ENCODE measurements at places on chromosomes 16 and 17. TPM values are rescaled to one million over a fixed set of nuclear protein-coding genes. Genes with fewer than 3 reads are reported as not detected.

DNA sequence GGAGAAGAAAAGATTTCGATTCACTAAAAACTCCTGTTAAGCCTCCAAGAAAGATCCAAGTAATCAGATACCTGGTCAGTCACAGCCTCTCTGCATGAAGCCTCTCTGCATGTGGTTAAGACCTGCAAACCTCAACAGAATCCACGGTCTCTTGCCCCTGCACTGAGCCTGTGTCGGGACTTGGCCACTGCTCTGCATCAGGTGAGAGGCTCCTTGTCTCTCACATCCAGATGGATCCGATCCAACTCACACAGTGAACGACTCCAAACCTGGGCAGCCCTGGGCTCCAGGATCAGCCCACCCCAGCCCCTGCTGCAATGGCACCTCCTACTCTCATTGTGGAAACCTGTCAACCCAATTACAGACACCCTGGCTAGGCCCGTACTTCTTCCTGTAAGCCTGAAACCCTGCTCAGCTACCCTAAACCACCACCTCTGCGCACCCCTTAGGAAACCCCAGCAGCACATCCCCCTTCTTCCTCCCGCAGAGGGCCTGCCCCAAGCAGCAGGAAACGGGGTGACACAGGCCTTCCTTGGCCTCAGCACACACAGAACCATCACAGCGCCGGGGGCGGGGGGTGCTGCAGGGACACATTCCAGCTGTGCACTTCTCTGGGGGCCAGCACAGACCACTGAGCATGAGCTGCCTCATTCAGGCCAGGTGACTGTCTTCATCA lies 129.5 kb downstream of the ANKRD11 start:
- peak; percentile 58 for DNase-seq

DNA sequence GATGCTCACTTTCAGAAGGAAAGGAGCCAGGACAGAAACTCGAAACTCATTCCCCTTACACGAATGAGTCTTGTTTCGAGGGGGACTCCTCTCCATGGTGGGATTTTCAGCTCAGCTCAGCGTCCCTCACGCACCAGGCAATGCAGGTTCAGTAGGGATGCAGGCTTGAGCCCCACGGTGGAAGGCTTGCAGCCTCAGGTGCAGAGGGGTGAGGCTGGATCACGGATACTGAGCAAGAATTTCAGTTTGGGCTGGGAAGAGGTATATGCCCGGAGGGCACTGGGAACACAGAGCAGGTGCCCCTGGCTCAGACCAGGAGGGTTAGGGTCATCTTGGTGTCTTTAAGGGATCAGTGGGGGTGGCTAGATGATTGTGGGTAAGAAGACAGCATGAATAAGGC lies 344.9 kb upstream of the TNRC6C start:
- no peak for DNase-seq

GRCh38 chr16:60041671-60042070 lies 1307.6 kb upstream of the GOT2 start:
- DNase-seq, result no peak

DNA sequence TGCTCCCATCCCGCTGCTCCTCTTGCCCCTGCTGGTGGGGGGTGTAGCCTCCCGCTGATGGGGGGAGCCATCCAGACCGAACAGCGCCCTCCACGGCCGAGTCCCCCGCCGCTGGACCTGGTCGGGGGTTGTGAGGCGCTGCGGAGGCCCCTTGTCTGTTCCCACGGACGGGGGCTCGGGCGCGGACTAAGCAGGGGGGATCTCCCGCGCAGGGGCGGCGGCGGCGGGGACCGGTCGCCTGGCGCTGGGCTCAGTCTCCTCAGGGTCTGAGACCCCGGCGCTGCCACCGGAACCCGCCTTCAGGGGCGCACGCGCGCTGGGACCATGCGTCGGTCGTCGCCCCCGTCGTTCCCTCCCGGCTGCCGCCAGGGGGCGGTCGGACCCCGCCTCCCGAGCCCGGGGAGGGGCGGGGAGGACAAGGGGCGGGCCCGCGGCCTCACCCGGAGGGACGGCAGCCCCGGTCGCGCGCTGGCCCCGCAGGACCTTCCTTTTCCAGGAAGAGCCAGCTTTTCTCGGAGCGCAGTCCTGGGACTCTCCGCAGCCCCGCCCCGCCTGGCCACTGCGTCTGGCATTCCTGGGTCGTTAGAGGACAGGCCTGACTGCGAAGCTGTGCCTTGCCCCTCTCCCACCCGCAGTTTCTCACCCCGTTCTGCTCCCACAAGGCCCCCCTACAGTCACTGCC lies 6.3 kb upstream of the IL32 start:
- peak; percentile 92 for DNase-seq

- DNase-seq, result no peak
Measured at GRCh38 chr16:88905563-88905962, 39.1 kb upstream of the PABPN1L start.

DNA sequence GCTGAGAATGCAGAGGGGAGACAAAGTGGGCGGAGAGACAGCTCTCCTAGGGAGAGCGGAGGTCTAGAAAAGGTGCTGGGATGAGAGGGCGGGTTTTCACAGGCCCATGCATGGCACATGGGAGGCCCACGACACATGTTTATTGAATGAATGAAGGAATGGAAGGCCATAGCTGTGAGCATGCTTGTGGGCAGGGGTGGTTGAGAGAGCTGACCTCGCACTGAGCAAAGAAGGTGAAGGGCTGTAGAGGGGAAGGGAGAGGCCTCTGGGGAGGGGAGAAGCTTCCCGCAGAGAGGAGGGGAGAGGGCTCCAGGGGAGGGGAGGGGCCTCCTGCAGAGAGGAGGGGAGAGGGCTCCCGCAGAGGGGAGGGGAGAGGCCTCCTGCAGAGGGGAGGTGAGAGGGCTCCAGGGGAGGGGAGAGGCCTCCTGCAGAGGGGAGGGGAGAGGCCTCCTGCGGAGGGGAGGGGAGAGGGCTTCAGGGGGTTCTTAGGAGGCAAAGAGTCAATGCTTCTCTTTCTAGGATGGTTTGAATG lies 27.3 kb downstream of the SDK2 start:
- no peak for DNase-seq

- DNase-seq, result no peak
Measured at GRCh38 chr17:27491713-27492190, 35.5 kb downstream of the KSR1 start.

DNA sequence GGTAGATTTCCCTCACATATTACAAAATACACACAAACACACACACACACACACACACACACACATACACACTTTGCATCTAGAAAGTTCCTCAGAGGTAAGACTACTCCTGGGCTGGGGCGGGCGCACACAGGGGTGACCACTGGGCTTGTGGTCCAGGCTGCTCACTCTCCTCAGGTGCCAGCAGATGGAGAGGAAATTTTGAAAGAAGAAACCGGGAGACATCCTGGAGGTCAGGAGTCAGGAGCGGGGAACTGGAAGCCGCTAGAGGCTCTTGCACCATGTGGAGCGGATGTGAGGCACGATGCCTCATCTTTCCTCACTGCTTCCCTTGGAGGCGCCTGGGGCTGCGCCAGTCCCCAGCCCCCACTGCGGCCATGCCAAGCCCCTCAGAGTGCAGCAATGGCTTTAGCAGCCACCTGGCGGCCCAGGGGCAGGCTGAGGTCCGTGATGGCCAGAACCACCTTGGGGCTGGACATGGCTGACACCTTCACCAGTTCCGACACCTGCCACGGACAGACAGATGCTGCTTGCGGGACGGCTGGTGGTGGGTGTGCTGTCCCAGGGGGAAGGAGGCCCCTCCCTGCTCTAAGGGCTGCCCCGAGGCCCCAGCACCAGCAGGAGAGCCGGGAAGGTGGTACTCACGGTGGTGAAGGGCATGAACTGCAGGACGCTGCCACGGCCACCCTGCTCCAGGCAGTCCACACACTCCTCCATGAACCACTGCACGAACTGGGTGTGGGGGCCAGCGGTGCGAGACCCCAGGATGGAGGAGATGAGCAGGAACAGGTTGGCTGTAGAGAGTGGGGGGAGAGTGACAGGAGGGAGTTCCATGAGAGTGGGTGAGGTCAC lies 4.1 kb downstream of the CSF3 start:
- DNase-seq, result no peak

Gene SLC16A13
- 3.5 TPM for total RNA-seq

DNA sequence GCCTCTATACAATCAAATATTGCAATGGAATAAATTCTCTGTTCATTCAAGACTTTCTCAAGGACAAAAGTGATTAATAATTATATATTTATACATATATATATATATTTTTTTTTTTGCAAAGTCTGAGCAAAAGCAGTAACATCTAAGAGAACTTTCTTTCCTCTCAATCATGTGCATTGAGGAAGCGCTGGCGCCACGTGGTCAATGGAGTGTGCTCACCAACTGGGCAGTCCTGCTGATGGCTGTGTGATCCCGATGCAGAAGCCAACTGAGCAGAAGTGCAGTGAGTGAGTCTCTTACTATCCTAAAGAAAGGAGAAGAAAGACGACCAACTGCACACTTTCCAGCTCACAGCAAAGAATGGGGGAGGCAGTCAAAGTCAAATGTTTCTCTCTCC lies 37.2 kb upstream of the ULK2 start:
- DNase-seq, result peak; percentile 24

- no peak for DNase-seq
Measured at GRCh38 chr16:1485847-1486496, 2.8 kb downstream of the PTX4 start.

Gene LDHD
- 198 TPM for total RNA-seq

GRCh38 chr17:28204751-28205150 lies 114.2 kb upstream of the TMEM97 start:
- DNase-seq, result no peak

- DNase-seq, result no peak
Measured at GRCh38 chr16:12740986-12741610, 62.6 kb downstream of the CPPED1 start.

Gene BCAR1
- total RNA-seq, result 162 TPM

- no peak for DNase-seq
Measured at GRCh38 chr17:8475227-8475626, 39.5 kb downstream of the NDEL1 start.

Gene C17orf50
- not detected for total RNA-seq

- no peak for DNase-seq
Measured at GRCh38 chr17:42632949-42633444, 23.5 kb downstream of the TUBG1 start.

Gene CDH11
- 141 TPM for total RNA-seq

GRCh38 chr16:70258065-70258464 lies 6.3 kb upstream of the EXOSC6 start:
- DNase-seq, result no peak

GRCh38 chr17:75815399-75815798 lies 28.8 kb downstream of the UNC13D start:
- DNase-seq, result no peak

Gene SPNS3
- not detected for total RNA-seq

Gene CEP112
- 1.1 TPM for total RNA-seq

- DNase-seq, result no peak
Measured at GRCh38 chr16:2178321-2179106, 17.9 kb downstream of the CASKIN1 start.

Gene CDH16
- total RNA-seq, result 1.8 TPM

GRCh38 chr17:66843627-66844026 lies 8.7 kb downstream of the CACNG5 start:
- no peak for DNase-seq

DNA sequence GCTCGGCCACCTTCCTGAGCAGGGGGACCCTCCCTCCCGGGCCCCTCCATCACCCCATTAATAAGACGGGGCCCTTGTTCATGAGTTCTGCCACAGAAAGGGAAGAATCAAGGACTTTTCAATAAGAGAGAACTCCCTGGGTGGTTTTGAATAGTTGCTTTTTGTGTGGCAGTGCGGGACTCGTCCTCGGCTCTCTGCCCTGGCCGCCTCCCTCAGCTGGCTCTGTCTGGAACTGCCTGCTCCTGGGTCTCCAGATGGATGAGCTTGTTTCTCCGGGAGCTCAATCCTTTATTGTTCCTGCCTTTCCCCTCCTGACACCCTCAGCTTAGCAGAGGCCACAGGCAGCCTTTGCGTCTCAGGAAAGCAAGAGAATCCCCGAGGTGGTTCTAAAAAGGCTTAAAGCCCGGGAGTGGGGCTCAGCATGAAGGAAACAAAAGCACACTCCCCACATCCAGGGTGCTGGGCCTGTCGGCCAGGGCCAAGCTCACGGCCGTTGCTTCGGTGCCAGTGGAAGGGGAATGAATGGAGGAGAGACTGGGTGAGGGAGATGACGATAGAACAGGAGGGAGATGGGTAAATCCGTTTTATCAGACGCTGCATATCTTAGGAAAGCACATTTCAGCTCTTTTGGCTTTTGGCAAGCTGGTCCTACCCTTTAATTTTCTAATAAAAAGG lies 60.2 kb downstream of the RAI1 start:
- DNase-seq, result no peak

Gene CCDC154
- 0.41 TPM for total RNA-seq

DNA sequence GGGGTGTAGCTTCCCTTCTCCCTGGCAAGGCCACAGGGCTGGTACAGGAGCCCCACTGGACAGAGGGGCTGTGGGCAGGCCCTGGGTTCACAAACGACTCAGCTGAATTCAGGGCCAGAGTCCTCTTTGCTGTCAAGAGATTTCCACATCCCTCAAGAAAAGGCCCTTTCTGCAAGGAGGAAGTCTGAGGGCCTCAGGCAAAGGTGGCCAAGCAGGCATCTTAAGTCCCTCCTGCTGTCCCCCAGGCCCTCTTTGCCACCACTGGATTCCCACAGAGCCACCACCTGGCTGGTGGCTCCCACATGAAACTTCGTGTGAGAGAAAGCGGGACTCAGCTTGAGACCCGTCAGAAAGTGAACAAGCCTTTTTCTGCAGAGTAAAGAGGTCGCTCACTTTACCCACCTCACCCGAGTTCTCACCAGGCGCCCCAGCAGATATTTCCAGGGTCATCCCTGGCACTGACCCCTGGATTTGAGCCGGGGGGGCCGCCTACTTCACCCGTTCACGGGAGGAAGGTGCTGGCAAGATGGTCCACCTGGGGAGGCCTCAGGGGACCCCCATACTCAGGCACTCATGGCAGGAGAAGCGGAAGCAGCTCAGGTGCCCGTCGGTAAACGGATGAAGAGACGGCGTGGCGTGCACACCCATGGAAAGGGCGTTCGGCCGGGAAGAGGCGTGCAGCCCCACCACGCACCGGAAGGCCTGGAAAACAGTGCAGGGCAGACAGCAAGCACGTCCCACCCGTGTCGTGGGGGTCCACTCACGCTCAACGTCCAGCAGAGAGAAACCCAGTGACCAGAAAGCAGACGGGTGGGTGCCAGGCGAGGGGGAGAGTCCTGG lies 3.6 kb downstream of the RNF166 start:
- DNase-seq, result no peak

DNA sequence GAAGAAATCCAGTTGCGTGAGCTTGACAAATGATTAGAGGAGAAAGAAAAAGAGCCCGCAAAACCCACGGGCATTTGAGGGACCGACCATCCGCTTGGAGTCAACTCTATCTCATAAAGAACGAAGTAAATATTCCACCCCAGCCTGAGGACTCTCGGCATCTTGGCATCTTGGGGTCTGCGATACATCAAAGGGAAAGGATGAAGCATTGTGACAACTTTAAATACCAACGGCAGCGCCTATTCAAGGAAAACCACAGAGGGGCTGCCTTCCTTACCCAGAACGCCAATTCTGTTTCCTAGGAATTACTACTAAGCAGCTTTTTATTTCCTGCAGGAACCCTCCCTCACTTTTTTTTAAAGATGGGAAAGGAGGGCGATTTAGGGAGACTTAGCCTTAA lies 152.2 kb downstream of the FOXL1 start:
- DNase-seq, result no peak
